ENCODE measurements at places on chromosomes 11 and 22. TPM values are rescaled to one million over a fixed set of nuclear protein-coding genes. Genes with fewer than 3 reads are reported as not detected.

Gene APOBEC3B
- 55.8 TPM for total RNA-seq

Gene PRAME
- total RNA-seq, result not detected

Gene GAL
- 94.4 TPM for total RNA-seq

Gene RBMXL2
- not detected for total RNA-seq

Gene NXPE4
- total RNA-seq, result not detected

Gene LARGE2
- 67.4 TPM for total RNA-seq

Gene KRTAP5-9
- not detected for total RNA-seq

Gene LDHAL6A
- 0.59 TPM for total RNA-seq

Gene SLCO2B1
- total RNA-seq, result 277 TPM

Gene MRPL21
- total RNA-seq, result 179 TPM

Gene SOX6
- total RNA-seq, result 24.0 TPM

Gene CRYBA4
- total RNA-seq, result not detected

Gene DAGLA
- total RNA-seq, result 9.4 TPM

Gene PVALB
- not detected for total RNA-seq

Gene SMCO4
- total RNA-seq, result 45.6 TPM

Gene LRRC75B
- 18.6 TPM for total RNA-seq

Gene KRTAP5-8
- not detected for total RNA-seq

Gene DDI1
- not detected for total RNA-seq

Gene TPBGL
- 0.19 TPM for total RNA-seq

Gene SLC25A17
- total RNA-seq, result 23.1 TPM
